ENCODE measurements at places on chromosomes 5 and 9.

DNA sequence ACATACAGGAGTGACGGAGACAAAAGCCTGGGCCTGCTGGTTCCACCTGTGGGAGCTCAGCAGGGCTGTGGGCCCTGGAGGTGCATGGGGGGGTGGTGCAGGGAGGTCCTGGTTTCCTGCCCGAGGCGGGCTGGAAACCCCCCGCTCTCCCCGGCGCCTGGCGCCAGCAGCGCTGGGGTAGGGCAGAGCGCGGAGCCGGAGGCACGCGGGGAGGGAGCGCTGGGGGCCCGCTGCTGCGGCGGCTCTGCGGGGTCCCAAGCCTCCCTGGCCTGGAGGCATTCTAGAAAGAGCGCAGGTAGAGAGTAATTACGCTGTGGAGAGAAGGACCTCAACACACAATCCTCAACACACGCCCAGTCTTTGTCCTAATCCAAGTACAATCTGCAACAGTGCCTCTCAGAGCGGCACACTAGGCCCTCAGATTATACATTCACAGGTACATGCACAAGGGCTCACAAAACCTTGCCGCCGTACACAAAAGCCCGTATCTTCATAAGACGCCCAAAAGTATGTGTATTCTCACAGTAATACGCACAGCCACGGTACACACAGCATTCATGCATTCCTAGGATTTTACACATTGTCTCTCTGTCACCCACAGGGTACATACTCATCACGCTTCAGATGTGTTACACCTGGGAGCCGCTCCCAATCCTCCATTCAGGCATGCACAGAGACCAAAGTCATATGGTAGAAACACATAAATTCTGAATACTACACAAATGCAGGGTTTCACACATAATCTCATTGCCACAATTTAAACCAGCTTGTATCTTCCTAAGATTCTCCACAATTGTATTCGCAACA lies 2.1 kb upstream of the HAND1 start:
- DNase-seq = peak; percentile 35

DNA sequence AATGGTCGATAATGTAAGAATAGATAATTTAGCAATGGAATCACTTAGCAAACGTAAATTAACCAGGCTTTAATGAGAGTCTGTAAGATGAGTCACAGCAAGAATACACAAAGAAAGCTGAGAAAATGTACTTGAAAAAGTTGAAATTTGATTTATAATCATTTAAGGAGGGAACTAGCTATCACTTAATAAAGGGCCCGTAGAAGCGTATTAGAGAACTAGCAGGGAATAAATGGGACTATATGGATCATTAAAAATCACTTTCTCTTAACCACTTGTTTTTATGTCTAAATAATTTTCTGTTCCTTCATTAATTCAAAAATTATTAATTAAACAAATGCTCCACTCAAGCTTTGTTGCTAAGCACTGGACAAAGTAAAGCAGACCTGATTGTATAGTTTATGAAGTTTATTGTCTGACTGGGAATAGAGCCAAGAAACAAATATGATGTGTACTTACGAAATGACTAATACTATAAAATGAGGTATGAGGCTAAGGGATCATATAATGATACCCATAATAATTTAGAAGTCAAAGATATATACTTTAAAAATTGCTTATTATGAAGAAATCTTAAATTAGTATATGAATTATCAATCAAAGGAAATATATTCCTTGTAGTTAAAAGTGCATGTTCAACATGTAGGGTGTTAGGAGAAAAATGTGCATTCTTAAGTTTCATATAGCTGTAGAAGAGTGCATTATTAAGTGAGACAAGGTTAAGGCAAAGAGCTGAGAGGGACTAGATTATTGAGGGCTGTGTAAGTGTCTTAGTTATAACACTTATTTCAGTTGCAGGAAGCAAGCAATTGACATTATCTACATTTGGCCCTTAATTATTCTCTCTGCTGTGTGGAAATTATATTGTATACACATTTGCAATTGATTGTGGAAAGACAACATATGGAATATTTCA lies 196.8 kb downstream of the PRDM9 start:
- DNase-seq = no peak

GRCh38 chr5:96752341-96753016 lies 55.3 kb downstream of the ERAP1 start:
- no peak for DNase-seq

DNA sequence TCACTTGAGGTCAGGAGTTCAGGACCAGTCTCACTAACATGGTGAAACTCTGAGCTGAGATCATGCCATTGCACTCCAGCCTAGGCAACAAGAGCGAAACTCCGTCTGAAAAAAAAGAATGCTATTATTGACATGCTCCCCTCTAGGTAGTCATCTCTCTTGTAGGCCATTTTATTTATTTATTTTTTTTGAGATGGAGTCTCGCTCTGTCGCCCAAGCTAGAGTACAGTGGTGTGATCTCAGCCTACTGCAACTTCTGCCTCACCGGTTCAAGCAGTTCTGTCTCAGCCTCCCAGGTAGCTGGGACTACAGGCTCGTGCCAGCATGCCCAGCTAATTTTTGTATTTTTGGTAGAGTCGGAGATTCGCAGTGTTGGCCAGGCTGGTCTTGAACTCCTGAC lies 20.6 kb upstream of the NIM1K start:
- no peak for DNase-seq

GRCh38 chr5:68251386-68251785 lies 35.8 kb downstream of the PIK3R1 start:
- DNase-seq = no peak

DNA sequence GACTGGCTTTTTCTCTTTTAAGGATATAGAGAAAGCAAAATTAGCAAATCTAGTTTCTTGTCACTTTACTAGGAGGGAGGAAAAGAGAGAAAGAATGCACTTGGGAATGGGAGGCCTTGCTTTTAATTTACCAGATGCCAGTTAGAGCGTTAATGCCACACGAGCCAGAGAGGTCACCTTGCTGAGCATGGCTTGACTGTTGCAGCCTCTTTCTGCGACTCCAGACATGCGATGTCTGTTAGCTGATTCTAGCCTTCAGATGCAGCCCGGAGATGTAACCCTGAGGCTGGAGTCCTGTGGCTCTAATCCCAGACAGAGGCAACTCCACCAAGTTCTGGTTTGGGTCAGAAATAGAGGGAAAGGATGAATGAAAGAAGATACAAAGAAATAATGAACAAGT lies 152.5 kb downstream of the TRIO start:
- no peak for DNase-seq

DNA sequence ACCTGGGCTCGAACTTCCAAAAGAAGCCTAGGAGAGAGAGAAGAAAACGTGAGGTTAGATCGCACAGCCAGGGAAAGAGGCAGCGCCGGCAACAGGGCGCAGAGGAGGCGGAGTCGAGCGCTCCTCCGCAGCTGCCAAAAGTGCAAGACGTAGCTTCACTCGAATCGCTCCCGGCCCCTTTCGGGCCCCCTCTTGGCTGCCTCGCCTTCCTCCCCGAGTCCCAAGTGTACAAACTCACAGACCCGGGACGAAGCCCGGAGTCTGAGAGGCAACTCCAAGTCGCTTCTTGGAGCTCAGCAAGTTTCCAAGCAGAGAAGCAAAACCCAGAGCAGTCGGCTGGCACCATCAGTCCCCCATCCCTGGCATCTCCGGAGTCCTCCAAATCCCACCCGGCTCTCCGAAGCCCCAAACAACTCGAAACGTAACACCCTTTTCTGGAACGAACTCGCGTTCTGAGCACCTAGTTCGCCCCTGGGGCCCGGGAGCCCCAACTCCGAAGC lies 1.2 kb downstream of the MIER3 start:
- DNase-seq = peak; percentile 53

GRCh38 chr9:134217431-134218210 lies 53.3 kb upstream of the RNU6ATAC start:
- no peak for DNase-seq

- DNase-seq = no peak
Measured at GRCh38 chr5:144427866-144428265, 257.2 kb downstream of the KCTD16 start.

DNA sequence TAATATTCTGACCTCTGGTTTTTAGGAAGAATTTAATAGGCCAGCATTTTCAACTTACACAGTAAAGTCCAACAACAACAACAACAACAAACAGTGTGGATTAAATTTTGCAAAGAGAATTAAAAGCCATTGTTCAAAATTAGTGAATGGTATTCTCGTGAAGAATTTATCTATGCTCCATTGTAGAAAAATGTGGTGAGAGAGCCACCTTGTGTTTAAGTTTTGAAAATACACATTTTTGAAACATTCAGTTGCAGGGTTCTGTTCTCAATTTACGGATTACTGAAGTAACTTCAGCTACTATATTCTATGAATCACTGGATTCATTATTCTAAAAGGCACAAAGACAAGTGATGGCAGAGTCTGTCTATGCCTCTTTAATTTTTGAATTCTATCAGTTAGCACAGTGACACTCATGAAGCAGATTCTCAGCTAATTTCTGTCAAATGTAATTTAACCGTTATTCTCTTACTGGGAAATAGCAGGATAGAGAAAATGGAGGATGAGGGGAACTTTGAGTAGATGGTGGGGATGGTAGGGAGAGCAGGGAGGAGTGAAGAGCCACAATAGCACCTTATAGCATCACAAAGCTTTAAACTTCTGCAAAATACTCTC lies 11.0 kb downstream of the CCDC152 start:
- DNase-seq = no peak

DNA sequence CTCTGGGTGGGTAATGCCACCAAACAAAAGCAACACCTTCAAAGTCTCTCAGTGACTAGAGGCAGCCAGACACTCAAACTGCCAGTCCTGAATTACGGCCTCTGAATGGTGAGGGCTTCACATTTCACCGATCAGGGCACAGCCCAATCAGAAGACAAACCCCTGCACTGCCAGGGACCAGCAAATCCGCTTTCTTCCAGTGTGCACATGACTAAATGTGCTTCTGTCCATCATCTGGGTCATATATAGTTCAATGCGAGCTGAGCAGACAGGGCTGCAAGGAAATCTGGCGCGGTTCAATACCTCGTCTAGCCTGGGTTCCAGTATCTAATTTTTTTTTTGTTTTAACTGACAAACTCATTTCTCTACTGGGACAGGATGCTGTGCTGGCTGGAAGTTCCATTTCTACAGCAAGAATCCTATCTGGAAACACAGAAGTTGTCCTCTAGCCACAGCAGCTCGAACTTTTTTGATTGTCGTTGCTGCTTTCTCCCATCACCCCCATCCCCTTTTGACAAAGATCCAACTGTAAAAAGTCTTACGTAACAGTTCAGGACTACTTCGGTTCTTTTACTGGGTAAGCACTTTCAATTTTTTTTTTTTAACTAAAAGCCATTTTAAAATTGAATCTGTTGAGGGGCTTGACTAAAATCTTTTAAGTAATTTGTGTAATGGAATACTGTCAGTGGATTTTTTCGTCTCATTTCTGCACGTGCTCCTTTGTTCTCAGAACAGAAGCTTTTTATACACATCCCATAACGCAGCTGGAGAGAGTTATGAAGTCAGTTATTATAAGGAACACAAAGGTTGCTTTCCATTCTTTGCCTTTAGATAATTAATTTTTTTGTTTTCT lies 112.7 kb downstream of the NR6A1 start:
- DNase-seq = peak; percentile 30

Measured in WTC11 (cell line).